Fibroblast of the aortic adventitia (primary cell): ENCODE measurements at places on chromosomes 13 and 19. TPM values are rescaled to one million over a fixed set of nuclear protein-coding genes. Genes with fewer than 3 reads are reported as not detected.

ZNF415 gene
- 2.3 and 4.1 TPM in 2 replicates for total RNA-seq

SPACA6 gene
- total RNA-seq, result 5.3 and 8.5 TPM in 2 replicates

TPTE2 gene
- total RNA-seq, result not detected in 2 replicates

PLIN4 gene
- 0.90 and 6.6 TPM in 2 replicates for total RNA-seq

ZNF540 gene
- 0.36 and 2.1 TPM in 2 replicates for total RNA-seq

RBM42 gene
- 43.0 and 65.2 TPM in 2 replicates for total RNA-seq
